ENCODE measurements at places on chromosomes 11 and 22. TPM values are rescaled to one million over a fixed set of nuclear protein-coding genes. Genes with fewer than 3 reads are reported as not detected.

The MRGPRE gene
- total RNA-seq, result not detected

The MS4A14 gene
- total RNA-seq, result not detected

The C22orf15 gene
- total RNA-seq, result 4.9 TPM

The SYT8 gene
- 0.82 TPM for total RNA-seq

The FUT4 gene
- total RNA-seq, result 5.6 TPM

The LRRC75B gene
- total RNA-seq, result 6.0 TPM

The CTSW gene
- total RNA-seq, result not detected

The OR52D1 gene
- not detected for total RNA-seq

The EI24 gene
- 153 TPM for total RNA-seq

The VSIG10L2 gene
- not detected for total RNA-seq

The FERMT3 gene
- total RNA-seq, result 7.2 TPM

The UPK2 gene
- total RNA-seq, result not detected

The GRM5 gene
- not detected for total RNA-seq

The PTPRCAP gene
- 0.45 TPM for total RNA-seq

The ZNF202 gene
- total RNA-seq, result 2.5 TPM

The OR52E4 gene
- total RNA-seq, result not detected

The OR52I2 gene
- total RNA-seq, result not detected

The KIF18A gene
- 0.82 TPM for total RNA-seq

The TRPM5 gene
- total RNA-seq, result not detected

The ARHGAP8 gene
- total RNA-seq, result 0.41 TPM

The TNNI2 gene
- total RNA-seq, result not detected

The CAT gene
- 27.0 TPM for total RNA-seq

The DGAT2 gene
- total RNA-seq, result 0.16 TPM

The SEPTIN3 gene
- total RNA-seq, result not detected

The TTC36 gene
- total RNA-seq, result not detected

The OR51I1 gene
- total RNA-seq, result not detected

The FJX1 gene
- 78.2 TPM for total RNA-seq

The GRIA4 gene
- total RNA-seq, result 1.2 TPM

The APOA5 gene
- total RNA-seq, result not detected

The MUC5AC gene
- under 0.01 TPM for total RNA-seq

The SPON1 gene
- 42.9 TPM for total RNA-seq

The OR5P2 gene
- not detected for total RNA-seq

The EEF1G gene
- total RNA-seq, result 1,443 TPM

The OR5A1 gene
- total RNA-seq, result not detected

The ELFN2 gene
- total RNA-seq, result 0.33 TPM

The PRCP gene
- 41.1 TPM for total RNA-seq

The RPL3 gene
- total RNA-seq, result 1,848 TPM

The MCHR1 gene
- total RNA-seq, result under 0.01 TPM

The PHLDA2 gene
- 1.2 TPM for total RNA-seq
